ENCODE measurements at places on chromosomes 13 and 19. TPM values are rescaled to one million over a fixed set of nuclear protein-coding genes. Genes with fewer than 3 reads are reported as not detected.
A peak's percentile ranks its signal among the peaks of the same experiment; 100 is the strongest.

The RNF225 gene
- total RNA-seq = not detected

GRCh38 chr13:49954674-49955455 lies 18.7 kb upstream of the SPRYD7 start:
- DNase-seq = no peak

GRCh38 chr13:108781312-108781711 lies 151.9 kb downstream of the MYO16 start:
- no peak for DNase-seq

GRCh38 chr19:6767357-6768235 lies at the start of gene SH2D3A:
Gene SH2D3A (minus strand): TSS chr19:6767435. CDS start chr19:6763748, 3,687 bp downstream.
- peak; percentile 92 for DNase-seq

GRCh38 chr13:93279982-93280381 lies 53.4 kb downstream of the GPC6 start:
- DNase-seq = no peak

DNA sequence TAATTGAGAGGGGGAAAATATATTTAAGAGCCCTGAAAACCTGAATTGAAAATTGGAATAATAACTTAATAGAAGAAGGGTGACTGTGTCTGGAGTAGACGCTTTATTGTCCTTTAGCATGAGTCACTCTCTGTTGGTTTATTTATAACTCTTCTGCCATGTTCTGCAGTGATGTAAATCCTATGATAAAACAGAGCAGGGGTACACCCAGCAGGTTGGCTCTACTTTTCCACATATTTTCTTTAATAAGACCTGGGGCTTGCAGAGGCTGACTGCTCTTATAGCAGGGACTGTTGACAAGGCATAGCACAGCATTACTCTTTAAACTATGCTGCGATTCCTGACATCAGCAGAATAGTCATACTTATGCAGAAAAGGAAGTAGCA lies 389.9 kb upstream of the PCDH9 start:
- DNase-seq = no peak

The ZNF600 gene
- 8.4 TPM for total RNA-seq

DNA sequence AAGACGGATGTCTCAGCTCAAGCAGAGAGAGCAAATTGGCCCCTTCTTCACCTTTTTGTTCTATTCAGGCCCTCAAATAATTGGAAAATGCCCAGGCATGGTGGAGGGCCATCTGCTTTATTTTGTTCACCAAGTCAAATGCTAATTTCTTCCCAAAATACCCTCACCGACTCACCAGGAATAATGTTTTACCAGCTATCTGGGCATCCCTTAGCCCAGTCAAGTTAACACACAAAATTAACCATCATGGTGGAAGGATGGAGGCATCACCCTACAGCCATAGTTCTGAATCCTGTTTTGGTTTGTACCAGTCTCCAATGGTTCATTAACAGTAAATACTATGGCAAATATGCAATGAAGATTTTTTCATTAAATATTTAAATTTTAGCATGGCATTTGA lies 51.7 kb upstream of the SERP2 start:
- DNase-seq = no peak

DNA sequence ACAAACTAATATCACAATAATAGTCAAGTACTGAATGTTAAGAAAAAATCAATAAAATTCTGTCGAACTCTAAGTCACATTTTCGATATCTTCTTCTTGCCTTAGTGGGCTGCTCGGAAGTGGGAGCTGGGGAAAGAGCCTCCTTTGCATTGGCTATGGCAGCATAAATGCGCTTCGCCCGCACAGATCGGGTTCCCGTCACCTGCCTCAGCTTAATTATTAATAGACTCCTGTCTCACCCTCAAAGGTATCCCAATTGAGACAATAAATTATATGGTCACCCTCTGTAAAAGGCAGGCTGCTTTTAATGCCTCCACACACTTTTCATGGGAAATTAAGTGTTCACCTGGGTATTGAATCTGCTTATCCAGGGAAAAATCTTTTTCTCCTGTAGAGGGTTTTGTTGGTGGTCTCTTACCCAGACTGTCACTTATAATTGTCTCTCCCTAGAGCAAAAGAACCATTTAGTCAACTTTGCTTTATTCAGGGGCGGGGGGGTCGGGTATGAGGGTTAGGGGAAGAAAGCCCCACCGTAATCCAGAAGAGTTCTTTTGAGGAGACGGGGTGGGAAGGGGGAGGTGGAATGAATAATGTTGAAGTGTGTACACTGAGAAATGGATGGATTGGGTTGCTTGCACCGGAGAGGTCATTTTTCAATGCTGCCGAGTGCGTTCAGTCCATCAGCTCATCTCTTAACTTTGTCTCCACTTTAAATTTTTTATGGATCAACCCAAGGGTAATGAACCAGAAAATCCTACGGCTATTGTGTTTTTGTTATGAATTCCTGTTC lies 682.6 kb upstream of the SGCG start:
- DNase-seq = no peak

The ANKRD24 gene
- total RNA-seq = 1.4 TPM

- DNase-seq = no peak
Measured at GRCh38 chr19:54141356-54141755, 3.8 kb downstream of the CNOT3 start.

DNA sequence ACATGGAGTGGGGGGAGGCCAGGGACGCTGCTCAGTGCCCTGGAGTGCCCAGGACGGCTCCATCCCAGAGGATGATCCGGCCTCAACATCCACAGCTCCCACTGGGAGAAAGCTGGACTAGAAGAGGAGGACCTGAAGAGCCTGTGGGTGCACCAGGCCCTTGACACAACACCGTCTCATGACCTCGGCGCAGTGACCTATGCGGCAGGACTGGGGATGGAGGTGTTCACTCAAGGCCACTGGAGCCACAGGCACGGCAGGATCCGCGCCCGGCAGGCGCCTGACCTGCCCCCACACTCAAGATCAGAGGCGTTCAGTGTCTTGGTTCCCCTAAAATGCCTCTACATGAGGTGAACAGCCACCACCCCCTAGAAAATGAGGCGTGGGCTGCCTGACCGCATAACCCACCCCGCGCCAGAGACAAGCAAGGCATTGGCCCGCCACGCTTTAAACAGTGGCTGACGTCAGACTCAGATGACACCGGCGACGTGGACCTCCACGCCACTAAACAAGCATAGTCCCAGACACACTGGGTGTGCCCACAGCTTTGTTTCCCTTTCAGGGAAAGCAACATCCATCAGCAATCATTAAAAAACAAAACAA lies 8.0 kb downstream of the SGTA start:
- DNase-seq = no peak
